ENCODE measurements at places on chromosomes 1 and 21.

GRCh38 chr1:178607718-178608408, 95.0 kb downstream of the TEX35 start:
- no peak for DNase-seq

DNA sequence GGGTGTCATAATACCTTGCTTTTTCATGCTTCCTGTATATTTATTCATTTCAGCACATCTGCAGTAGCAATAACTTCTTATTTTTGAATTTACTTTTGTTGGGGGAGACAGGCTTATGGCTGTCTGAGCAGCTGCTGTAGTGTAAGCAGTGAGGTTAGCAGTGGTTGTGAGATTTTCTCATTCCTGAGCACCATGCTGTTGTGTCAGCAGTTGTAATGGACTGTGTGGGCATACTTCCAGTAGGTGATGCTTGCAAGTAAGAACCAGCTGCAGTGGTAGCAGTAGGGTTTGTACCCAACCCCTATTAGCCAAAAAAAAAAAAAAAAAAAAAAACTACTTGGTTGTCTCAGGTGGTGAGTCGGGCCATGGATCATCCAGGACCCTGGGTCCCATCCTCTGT, 311.6 kb downstream of the NUF2 start:
- no peak for DNase-seq

DNA sequence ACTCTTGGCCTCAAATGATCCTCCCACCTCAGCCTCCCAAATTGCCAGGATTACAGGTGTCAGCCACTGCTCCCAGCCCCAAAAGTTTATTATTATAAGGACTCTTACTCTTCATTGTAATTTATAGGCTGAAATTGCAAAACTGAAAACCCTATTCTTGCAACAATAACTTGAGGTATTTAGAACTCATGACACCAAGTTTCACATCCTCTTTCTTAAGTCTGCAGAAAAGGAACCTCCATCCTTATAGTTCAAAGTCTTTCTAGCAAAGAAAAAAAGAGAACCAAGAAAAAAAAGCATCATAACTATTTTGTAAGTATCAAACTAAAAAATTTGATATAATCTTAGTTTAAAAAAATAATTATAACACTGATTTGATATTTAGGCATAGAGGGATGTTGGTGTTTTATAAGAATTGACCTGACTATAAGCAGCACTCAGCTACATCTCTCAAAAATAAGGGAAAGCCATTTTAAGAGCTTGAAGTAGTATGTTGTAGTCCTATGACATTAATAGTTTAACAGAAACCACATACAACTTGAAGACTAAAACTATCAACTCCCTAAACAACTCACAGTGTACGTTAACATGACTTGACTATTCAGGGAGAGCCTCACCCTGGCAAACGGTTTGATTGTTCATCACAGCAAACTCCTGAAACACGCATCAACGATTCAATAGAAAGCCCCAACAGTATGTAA, 122.4 kb downstream of the AKT3 start:
- DNase-seq: no peak

DNA sequence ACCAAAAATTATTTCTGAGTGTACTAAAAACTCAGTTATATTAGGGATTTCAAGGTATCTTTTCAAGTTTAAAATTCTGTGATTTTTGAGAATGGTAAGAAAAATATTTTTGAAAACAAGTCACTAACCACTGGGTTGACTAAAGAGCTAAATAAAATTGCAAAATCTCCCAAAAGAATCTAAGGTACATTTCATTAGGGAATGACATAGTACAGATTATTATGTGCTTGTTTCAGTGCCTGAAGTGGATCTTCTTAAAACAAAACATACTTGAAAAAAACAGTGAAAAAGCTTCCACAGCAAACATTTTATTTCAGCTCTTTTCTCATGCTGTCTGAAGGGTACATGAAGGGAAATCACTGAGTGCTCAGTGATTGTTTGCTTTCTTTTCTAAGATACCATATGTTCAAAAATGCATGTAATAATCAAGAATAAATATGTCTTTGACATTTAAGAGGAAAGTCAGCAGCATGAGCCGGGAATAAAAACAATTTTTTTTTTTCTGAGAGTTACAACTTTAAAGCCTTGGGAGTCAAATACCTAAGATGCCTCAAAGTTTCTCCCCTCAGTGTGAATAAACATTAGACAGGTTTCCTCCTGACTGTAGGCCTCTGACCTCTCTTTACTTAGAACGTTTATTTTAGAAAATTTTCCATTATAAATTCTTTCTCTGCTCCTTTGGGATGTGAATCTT, 200.7 kb downstream of the KCNT2 start:
- peak; percentile 76 for DNase-seq

DNA sequence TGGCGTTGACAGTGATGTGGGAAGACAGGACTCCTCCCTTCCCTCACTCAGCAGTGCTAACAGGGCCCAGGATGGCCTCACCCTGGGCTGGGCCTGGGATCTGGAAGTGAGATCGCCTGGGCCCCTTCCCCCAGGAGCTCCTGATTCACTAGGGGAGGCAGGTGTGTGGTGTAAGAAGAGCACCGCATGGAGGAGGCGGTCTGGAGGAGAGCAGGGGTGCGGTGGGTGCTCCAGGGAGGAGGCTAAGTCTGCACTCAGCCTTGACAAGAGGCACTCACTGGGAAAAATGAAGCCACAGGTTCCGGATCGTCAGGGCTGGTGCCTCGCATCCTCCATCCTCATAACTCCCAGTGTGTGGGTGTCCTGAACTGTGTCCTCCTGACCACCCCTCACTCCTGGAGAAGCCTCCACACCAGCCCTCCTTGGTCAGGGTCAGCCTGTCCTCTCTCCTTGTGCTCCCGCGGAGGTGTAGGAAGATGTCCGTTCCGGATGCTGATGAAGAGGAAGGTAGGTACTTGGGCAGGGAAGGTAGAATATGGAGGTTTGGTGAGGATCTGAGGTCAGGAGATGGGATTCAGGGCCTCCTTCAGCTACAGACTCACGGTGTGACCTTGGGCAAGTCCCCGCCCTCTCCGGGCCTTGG, 142.1 kb upstream of the WNT4 start:
- no peak for DNase-seq

DNA sequence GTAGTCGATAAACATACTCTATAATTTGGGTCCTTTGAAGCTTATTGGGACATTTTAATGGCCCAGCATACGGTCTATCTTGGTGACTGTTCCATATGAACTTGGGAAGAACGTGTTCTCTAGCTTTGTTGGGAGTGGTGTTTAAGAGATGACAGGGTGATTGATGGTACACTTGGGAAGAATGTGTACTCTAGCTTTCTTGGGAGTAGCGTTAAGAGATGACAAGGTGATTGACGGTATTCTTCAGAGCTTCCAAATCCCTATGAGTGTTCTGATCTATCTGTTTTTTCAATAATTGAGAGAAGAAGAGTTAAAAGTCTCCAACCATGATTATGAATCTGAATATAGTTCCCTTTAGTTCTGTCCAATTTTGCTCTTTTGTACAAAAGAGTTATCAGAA, 9.4 kb downstream of the NPHP4 start:
- DNase-seq: no peak

DNA sequence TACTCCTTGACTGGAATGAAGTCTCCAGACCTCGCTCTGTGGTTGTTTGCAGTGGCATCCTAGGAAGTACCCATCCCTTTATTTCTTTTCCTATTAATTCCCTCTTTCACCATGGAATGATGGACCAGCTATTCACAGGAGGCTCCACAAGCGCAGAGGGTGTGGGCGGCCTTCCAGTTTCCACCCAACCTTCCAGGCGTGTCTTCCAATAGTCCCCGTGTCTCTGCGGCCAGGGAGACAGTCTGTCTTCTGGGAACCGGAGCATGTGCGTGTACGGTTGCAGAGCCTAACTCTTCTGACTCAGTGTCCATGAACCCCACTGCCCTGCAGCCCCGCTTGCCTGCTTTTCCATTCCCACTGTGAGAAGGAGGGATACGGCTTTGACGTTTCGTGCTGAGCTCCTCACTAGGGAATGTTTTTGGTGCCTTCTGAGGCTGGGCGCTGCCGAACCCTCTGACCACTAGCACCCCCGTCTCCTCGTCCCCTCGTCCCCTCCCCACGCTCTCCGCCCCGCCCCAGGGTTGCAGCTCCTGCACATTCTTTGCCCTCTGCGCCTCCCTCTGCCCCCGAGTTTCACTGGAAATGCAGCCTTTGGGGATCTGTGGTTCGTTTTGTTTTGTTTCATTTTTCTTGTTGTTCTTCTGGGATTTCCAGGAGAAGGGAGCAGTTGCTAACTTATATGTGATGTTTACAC, 26.3 kb upstream of the FAM3B start:
- DNase-seq: no peak

GRCh38 chr1:110734133-110734680, 59.5 kb upstream of the KCNA3 start:
- no peak for DNase-seq

DNA sequence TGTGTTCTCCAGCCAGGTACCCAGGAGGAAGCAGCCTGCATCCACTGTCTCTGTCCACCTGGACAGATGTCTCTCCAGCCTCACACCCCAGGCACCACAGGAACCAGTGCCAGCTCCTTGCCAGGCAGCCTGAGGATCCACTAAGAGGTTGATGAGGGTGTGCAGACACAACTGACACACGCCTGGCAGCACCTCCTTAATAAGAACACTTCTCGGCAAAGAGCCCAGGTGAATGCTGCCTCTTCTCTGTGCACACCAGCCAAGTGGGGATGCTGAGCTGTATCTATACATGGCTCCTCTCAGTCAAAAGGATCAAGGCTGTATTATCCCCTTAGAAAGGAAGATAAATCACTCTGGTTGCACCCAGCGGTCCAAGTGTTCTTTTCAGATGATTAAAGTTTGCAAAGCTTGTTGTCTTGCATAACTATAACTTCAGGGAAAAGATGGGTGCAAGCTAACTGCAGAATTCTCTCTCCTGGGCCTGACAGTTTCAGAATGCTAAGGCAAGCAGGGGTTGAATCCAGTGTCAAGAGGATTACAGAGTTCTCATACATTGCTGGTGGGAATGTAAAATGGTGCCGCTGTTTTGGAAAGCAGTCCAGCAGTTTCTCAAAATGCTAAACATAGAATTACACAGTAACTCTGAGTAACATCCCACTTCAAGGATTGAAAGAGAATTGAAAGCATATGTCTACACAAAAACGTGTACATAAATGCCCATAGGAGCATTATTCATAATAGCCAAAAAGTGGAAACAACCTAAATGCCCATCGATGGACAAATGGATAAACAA, 3.7 kb upstream of the CAPN8 start:
- no peak for DNase-seq

DNA sequence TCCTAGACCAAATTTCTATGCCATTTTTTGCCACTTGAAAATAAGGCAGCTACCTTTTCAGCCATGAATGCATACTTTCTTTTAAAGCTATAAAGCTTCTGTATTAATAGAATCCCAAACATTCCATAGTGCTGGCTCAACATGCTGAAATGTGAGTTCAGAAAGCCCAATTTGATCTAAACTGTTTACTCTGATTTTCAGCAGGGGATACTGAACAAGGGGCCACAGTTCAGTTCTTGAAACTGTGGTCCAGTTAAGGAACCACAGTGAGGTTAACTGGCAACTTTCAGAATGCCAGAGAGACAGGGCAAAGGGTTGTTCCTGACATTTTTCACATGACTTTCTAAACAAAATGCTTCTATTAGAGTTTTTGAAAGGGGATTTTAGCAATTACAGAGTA, 85.7 kb upstream of the COL11A1 start:
- DNase-seq: no peak

GRCh38 chr1:77202751-77203150, 16.5 kb downstream of the PIGK start:
- DNase-seq: no peak

GRCh38 chr1:189192741-189193520, 1284.7 kb downstream of the BRINP3 start:
- DNase-seq: no peak

- DNase-seq: no peak
Observed at GRCh38 chr1:68497358-68497698, 446 bp upstream of the DEPDC1 start.

GRCh38 chr1:112318698-112319370, 77.2 kb upstream of the CTTNBP2NL start:
- no peak for DNase-seq

GRCh38 chr21:28229814-28230213, 762.9 kb downstream of the LTN1 start:
- DNase-seq: peak; percentile 73

- DNase-seq: no peak
Observed at GRCh38 chr21:34543017-34543416, 31.0 kb upstream of the KCNE1 start.

GRCh38 chr1:240611619-240612480, at the start of gene GREM2:
TSS of gene GREM2 (minus strand) at chr1:240612155. CDS start at chr1:240493475, 118,680 bp downstream.
- peak; percentile 86 for DNase-seq

GRCh38 chr1:182196897-182197870, 135.7 kb upstream of the ZNF648 start:
- DNase-seq: peak; percentile 97

- DNase-seq: no peak
Observed at GRCh38 chr1:219074084-219074728, 99.5 kb upstream of the LYPLAL1 start.

DNA sequence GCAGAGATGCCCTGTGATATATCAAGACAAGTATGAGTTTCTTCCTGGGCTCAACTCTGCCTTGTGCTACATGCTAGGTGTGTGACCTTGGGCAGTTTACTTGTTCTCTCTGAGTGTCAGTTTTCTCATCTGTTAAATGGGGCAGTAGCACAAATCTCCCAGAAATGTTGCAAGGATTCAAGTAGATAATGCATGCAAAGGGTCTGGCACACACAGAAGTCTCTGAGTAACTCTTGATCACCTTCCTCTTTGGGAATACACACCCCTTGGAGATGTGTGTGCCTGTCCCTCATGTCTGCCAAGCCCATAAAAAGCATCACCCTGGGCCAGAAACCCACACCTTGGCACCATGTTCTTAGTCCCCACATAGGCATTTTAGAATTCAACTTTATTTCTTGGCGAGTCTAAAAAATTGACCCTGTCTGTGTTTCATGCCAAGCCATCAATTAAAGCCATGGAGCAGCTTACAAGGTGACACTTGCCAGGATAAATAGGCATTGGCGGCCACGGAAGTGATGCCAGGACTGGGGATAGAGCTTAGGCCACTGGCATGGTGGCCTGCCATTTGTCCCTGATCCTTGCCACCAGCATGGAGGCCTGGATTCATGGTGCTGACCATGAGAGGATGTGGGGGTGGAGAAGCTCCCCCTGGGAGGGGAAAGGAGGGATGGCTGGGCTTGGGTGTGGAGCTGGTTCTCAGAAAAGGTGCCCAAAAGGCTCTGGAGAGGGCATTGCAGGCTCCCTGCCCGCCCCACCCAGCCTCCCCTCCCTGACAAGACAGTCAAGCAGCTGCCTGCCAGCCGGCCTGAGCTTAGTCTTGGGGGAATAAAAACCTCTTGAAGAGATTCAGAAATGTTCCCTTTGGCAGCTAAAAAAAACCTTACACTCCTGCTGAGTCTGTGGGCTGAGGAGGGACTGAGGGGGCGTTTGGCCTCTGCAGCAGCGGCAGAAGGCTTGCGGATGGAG, 118.0 kb upstream of the IPO9 start:
- DNase-seq: peak; percentile 40
